ENCODE measurements at places on chromosomes 5 and 9.

GRCh38 chr9:27572918-27573633 lies at the start of gene C9orf72:
Gene C9orf72, minus strand, starts transcription at chr9:27573481. Its CDS starts 6,361 bp downstream, at chr9:27567120.
- DNase-seq = peak; percentile 89

DNA sequence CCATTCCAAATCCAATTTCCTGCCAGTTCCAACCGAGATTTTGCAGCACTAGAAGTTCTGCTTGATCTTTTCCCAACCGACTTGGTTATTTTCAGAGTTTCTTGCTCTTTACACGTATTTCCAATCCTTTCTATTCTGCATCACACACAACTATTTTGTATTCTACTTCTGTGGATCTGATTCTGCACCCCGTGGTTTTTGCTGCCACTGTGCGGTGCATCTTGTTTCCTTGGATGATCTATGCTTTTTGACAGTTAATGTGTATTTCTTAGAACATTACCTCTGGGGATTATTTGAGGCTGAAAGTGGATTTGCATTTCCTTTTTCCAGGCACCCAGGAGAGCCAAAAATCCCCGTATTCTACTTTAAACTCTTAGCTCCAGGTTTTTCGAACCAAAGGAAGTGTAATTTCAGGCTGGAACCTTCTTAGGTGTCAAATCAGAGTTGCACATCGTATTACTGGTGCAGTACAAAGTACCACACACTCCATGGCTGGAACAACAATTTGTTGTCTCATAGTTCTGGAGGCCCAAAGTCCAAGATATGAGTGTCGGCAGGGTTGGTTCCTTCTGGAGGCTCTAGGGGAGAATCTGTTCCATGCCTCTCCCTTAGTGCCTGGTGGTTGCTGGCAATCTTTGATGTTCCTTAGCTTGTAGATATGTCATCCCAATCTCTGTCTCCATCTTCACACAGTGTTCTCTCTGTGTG lies 14.7 kb upstream of the SARDH start:
- no peak for DNase-seq

GRCh38 chr9:107740088-107740980 lies 250.8 kb upstream of the KLF4 start:
- DNase-seq = no peak

DNA sequence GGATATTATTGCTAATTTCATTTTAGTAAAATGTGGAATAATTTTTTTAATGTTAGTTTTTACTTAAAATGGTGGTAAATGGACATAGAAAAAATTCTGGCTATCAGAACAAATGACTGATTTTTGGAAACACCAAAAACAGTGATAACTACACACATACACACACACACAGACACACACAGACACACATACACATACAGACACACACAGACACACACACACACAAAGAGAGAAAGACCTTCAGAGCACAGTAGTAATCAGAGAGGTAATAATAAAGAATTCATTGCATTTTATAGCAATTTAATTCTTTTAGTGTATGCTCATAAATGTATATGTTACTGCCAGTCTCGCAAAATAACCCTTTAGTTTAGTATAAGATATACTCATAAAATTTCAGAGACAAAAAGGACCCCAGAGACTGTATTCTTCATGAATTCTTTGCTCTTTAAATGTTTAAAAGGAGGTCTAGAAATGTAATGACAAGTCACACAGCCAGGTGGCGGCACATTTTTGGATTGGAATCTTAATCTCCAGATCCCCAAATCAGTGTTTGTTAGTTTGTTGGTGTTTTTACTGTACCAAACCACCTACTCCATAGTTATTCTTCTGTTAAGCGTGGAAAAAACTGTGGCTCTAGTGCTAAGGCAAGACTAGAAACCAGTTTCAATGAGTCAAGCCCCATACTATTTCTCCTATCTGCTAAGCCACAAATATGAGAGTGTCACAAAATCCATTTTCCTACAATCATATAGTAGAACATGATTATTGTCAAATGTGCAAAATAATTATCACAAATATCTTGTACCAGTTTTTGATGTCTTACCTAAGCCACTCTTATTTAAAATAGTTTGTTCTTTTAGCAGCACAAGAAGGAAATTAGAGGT lies 109.9 kb downstream of the EDIL3 start:
- DNase-seq = no peak

GRCh38 chr5:137735555-137736284 lies at the start of gene KLHL3:
Gene KLHL3, minus strand, starts transcription at chr5:137736089. Its CDS starts 443 bp downstream, at chr5:137735646.
- no peak for DNase-seq

All from NCI-H1930 (cell line).